ENCODE measurements at places on chromosomes 5 and 9.

GRCh38 chr5:38764937-38765391 lies 80.8 kb upstream of the OSMR start:
- DNase-seq: no peak

GRCh38 chr9:16012621-16013020 lies 459.8 kb downstream of the CCDC171 start:
- no peak for DNase-seq

DNA sequence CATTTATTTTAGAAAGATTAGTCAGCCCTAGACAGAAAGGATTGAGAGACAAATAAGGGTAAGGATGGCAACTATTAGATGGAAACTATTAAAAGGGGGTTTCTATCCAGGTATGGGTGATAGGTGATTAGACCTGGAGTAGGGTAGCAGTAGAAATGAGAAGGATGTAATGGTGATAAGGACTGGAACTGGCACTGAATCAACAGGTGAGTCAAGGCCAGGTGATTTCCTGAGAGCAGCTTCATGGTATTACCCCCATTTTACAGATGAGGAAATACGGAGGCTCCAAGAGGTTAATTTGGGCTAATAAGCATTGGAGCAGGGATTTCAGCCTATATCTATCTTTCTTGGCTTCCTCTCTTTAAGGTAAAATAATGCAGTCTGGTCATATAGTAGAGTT lies 55.7 kb downstream of the CAST start:
- DNase-seq: no peak

- no peak for DNase-seq
Measured at GRCh38 chr5:1099926-1100663, 11.8 kb downstream of the SLC12A7 start.

GRCh38 chr5:30040488-30041118 lies 1152.9 kb upstream of the CDH6 start:
- DNase-seq: peak; percentile 94

DNA sequence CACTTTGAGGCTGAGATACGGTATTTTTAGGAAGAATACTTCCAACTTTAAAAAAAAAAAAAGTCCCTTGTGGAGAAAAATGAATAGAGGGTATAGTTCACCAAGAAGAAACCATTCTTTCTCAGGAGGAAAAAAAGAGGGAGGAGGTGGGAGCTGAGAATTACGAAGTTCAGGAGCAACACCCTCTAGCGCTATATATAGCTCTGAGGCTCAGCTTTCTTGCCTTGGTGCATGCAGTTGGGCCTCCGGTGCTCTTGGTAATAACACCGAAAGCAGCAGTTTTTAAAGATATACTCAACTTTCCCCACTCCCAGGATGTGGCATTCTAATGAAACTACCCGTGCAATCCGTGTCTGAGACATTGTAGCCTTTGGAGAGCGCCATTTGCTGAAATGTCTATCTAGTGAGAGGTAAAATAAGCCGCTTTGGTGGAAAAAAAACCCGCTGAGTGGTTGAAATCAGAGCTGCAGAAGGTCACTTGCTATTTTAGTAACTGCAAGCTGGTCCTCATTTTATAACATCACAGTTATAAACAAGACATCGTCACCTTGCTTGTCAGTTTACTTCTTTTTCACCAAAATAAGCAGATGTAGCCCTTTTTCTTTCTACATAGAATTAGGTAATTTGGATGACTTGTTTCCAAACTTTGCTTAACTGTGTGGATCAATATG lies 156.4 kb downstream of the RORB start:
- no peak for DNase-seq

DNA sequence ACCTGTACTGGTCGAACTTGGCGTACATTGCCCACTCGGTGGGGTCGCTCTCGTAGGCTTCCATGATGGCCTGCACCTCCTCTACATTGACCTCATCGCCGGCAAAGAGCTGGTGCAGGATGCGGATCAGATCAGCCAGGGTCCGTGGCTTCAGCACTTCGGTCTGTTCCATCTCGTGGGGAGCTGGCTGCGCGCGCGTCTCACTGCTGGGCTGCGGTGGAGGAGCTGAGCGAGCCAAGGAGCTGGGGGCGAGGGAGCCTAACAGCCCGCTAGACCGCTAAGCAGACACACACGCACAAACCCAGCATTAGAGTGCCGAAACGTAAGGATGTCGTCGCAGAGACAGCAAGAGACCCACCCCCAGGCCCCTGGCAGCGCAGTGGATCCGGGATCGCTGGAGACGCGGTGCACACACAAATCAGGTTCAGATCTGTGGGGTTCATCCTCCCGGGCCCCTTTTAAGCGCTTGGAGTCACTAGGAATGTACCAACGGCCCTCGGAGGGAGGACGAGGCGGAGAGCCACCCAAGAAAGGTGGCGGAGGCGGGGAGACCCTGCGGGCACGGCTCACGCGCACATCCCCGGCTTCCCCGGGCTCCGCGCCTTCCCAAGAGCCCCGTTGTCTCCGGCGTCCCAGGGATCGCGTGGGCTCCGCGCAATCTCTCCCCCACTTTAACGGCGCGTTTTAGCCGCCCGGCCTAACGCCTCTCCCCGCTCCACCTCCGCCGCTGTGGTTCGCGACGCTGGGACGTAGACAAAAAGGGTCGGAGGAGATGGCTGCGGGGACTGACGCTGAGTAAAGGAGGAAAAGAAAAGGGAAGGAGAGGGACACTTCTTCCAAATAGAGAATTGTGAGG lies at the start of gene CDO1:
TSS of gene CDO1 (minus strand) at position 434 of the 856 bp plus-strand sequence. CDS start at position 172, 262 bp downstream.
- DNase-seq: no peak

GRCh38 chr9:76643399-76644117 lies 120.7 kb upstream of the PCA3 start:
- no peak for DNase-seq

GRCh38 chr9:102049586-102050246 lies 311.3 kb upstream of the GRIN3A start:
- DNase-seq: peak; percentile 9

DNA sequence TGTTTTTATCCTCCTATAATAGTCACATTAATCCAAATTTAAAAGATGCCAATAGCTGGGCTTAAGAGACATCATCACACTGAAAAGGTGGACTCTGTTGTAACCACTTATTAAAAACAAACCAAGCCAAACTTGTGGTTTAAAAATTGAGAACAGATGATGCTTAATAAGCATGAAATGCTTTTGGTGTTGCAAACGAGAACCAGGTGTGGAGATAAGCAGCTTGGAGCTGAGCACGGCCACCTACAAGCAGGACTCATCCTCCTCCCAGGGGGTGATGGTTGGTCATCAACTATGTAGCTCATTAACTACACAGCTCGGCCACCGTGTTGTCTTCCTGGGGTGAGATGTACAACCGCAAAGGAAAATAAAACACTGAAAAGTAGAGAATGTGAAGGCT lies 154.4 kb downstream of the NPR3 start:
- no peak for DNase-seq
